ENCODE measurements at places on chromosomes 16 and 17.

- DNase-seq, result no peak
Observed at GRCh38 chr16:48262631-48263030, 15.3 kb upstream of the ABCC11 start.

GRCh38 chr17:75693500-75694481 lies 26.7 kb downstream of the SAP30BP start:
- DNase-seq, result no peak

DNA sequence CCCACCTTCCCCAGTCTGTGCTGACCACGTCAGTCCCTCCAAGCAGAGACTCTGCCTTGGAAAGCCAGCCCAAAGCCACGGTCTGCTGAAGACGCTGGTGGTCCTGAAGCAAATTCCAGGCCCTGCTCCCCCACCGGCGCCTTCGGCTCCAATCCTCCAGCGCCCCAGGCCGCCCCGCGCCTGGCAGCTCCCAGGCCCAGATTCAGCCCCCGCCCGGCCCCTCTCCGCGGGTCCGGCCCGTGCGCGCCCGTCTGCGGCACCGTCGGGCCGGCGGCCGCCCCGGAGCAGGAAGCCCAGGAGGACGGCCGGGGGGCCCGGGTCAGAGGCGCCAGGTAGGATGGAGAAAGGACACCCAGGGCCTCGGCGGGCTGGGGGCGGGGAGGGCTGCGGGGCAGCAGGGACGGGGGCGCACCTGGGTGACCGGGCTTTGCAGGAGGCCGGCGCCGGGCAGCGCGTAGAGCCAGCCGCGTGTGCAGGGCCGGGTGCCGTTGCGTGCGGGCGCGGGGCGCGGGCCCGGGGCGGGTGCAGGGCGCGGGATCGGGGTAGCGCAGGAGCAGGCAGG lies 594 bp upstream of the SLC22A31 start:
- no peak for DNase-seq

DNA sequence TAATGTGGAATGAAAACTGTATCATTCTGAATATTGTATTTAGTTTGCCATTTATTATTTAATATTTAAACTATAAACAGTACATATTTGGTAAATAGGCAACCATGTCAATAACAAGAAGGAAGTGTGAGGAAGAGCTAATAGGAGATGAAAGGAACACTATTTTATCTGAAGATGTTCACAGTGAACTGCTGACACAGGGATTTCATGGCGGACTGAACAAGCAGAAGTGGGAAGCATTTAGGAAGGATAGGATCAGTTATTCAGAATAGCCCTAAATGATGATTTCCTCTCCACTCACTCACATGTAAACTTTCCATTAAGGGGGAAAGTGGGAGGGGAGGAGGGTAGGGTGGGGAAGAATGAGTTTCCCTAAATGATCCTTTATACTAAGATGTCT lies 682.4 kb downstream of the TOX3 start:
- no peak for DNase-seq

DNA sequence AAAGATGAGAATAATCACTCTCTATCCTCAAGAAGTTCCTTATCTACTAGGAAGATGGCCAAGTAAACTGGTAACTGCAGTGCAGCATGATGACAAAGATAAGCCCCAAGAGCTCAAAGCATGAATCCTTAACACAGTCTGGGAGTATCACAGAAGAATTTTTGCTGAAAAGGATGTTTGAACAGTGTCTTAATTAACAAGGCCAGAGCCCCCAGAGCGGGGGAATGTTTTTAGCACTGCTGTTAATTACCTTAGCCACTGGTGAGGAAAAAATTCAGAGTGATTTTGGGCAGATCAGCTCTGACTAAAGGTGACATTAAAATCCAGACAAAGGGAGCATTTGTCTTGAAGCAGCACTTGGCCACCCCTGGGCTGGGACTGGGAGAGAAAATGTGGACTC lies 30.1 kb downstream of the ADAMTS18 start:
- DNase-seq, result no peak

GRCh38 chr17:73947281-73947965 lies 256.1 kb upstream of the RPL38 start:
- no peak for DNase-seq

GRCh38 chr17:63956296-63956920 lies 16.3 kb downstream of the SCN4A start:
- DNase-seq, result no peak

GRCh38 chr17:31595076-31595475 lies 203.6 kb downstream of the RAB11FIP4 start:
- no peak for DNase-seq
